AG08395 (cell line): ENCODE measurements at places on chromosomes 16 and 17.

- no peak for DNase-seq
Measured at GRCh38 chr17:80363120-80363515, 51.8 kb upstream of the ENDOV start.

- peak; percentile 48 for DNase-seq
Measured at GRCh38 chr16:30186782-30187555, 3.6 kb downstream of the CORO1A start.

- DNase-seq, result peak; percentile 96
Measured at GRCh38 chr17:60392042-60392844, at the start of gene USP32. USP32 (minus strand) TSS chr17:60392133; CDS start chr17:60391939, 194 bp downstream.

DNA sequence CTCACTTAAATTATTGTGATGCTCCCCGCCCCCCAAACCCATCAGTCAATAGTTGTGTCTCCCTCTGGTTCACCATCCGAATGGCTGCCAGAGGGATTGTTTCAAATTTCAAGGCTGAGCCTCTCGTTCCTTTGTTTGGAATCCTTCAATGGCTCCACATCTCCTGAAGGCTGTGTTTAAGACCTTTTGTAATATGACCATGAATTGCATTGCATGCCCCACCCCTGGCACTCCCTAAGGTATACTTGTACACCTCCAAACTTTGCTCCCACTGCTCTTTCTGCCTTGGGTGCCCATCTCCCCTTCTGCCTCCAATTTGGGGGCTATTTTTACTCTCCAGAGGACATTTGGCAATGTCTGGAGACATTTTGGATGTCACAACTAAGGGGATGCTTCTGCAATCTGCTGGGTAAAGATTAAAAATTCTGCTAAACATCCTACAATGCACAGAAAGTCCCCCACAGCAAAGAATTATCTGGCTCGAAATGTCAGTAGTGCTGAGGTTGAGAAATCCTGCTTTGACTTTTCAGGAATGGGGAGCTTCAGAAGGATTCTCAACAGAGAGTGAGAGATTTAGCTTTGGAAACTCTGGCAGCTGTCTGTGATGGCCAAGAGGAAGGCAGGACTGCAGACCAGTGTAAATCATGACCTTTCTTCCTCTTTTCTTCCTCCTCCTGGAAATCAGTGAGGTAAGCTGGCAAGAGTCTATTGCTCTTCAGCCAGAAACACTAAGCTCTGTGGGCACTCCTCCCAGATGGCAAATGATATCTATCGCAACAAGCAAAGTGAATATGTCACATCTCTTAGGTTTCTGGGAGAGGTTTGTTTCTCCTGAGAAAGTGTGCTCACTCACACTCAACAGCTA lies 8.7 kb upstream of the IL4R start:
- no peak for DNase-seq

DNA sequence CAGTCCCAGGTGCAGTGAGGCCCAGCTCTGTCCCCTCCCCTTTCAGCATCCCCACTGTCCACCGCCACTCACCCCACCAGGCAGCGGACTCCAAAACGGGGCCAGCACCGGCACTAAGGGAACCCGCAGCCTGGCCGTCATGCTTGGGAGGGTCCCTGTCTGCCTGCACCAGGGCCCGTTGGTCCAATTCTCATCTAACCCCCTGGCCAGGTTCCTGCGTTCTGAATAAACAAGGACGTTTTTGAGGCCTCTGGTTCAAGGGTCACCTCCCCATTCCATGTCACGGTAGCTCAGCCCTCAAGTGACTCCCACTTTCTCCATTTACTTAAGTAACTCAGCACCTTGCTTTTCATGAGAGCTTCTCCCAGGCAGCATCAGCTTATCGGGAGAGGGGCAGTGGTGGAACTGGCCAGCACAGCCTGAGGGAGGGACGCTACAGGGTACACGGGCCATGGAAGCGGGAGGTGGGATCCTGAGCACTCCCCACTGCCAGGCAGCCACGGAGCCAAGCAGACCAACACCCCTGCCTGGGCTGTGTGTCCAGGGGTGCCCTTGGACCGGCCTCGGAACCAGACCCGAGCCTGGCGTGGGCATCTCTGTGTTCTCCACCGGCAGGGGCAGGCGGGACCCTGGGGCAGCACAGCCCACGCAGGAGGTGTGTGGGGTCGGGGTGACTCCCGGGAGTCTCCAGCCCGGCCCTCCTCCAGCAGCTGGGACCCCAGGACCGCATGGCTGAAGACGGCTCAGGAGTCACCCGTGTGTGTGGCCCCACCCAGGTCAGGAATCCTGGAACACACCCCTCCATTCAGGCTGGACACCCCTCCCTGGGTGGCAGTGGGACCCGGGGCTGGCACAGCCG lies 74.9 kb upstream of the GNG13 start:
- DNase-seq, result no peak

- no peak for DNase-seq
Measured at GRCh38 chr17:50892101-50892776, 26.1 kb upstream of the TOB1 start.

- DNase-seq, result peak; percentile 38
Measured at GRCh38 chr17:13749166-13749890, 147.6 kb upstream of the HS3ST3A1 start.

GRCh38 chr17:77802811-77803220 lies 155.7 kb upstream of the TNRC6C start:
- peak; percentile 33 for DNase-seq

DNA sequence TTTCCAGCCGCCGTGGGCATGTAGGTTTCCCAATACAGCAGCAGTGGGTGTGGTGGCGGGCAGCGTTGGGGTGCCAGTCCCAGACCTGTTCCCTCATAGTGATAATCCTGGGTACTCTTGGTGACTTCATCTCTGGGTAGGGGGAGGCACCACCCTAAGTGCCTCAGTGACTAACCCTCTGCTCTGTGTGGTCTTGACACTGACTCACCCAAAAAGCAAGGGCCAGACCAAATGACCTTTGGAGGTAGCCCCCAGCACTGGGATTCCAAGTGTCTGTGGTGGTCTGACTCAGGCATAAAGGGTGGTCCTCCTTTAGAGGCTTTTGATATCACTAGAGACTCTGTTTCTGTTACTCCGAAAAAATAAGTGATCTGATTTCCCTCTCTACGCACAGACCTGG lies 908 bp downstream of the CALB2 start:
- no peak for DNase-seq

DNA sequence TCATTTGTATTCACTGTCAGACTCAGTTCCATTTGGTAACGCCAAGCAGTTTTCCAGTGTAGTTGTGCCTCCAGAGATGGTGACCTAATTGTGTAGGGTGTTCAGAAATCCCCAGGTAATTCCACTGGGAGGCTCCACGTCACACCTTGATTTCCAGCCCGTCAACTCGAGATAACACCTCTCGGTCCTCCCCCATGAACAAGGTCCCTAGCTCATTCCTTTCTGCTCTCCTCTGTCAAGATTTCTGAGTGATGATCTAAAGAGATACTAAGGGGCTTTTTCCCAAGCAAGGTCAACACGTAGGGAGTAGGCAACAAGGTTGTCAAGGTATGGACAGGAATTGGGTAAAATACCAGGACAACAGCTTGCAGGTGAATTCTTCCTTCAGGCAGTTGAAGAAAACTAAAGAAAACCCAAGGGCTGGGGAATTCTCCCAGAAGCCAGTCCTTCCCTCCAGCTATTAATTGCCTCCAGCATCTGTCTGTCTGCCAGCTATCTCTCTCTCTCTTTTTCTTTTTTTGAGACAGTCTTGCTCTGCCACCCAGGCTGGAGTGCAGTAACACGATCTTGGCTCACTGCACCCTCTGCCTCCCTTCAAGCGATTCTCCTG lies 31.4 kb downstream of the GPRC5B start:
- DNase-seq, result no peak

- no peak for DNase-seq
Measured at GRCh38 chr17:50549256-50549941, 2.4 kb downstream of the SPATA20 start.

DNA sequence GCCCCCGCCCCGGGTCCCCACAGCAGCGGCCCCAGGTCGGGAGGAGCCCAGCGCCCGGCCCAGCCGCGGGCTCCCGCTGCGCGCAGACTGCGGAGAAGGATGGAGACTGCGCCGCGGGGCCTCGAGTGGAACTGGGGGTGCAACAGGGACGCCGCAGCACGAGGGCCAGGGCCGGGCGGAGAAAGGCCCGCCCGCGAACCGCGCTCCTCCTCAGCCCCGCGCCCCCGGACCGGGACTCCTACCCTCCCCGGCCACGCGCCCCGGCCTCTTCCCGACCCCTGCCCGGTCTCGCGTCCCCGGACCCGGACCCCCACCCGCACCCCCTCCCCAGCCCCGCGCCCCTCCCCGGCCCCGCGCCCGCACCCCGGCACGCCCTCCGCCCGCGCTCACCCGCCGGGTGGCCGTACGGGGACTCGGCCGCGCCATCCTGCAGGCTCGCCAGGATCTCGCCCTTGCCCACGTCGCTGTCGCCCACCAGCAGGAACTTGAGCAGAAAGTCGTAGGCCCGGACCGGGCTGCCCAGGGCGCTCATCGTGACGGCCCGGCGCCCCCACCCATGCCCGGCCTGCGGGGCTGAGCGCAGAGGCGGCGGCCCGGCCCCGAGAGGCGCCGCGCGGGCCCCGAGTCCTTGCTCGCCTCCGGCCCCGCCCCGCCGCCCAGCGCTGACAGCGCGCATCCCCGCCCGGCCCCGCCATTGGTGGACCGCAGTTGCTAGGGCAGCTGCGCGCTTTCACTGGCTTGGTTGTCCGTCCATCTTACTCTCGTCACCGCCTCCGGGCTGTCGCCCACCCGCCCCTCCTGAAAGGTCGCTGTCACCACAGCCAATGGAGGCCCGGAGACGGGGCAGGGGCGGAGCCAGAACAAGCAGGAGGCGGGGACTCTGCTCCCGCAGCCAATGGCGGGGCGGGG lies at the start of gene RAB40B:
TSS of gene RAB40B (minus strand) at position 634 of the 909 bp plus-strand sequence. CDS start at position 532, 102 bp downstream.
- peak; percentile 100 for DNase-seq

- DNase-seq, result peak; percentile 14
Measured at GRCh38 chr17:28716740-28717577, 709 bp downstream of the RAB34 start.

- DNase-seq, result no peak
Measured at GRCh38 chr16:89308391-89309333, 91.2 kb downstream of the ZNF778 start.

DNA sequence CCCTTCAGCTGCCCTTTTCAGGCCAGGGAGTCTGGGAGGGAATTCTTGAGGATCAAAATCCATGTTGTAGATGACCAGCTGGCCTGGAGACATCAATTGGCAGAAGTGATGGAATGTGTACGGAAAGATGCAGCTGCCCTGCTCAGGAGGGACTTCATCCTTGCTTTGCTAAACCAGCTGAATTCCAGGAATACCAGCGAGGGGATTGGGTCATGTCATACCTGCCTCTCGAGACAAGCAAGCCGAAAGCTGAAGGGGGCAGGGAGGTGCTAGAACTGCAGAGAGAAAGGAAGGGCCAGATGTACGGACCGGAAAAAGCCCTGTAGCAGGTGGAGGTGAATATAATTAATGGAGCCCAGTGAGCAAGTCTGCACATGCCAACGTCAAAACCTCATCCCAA lies 25.6 kb upstream of the NTN1 start:
- DNase-seq, result no peak

DNA sequence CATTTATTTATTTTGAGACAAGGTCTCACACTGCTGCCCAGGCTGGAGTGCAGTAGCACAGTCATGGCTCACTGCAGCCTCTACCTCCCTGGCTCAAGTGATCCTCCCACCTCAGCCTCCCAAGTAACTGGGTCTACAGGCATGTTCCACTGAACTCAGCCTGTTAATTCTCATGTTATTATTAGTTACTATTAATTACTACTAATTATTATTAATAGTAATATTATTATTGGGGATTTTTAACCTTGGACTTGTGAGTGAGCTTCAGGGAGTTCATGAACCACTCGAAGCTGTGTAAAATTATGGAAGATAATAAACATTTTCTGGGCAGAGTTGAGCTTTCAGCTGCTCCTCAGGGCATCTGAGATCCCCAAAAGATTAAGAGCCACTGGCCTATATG lies 4.6 kb upstream of the STAC2 start:
- no peak for DNase-seq

GRCh38 chr17:44921122-44921882 lies 6.0 kb upstream of the GFAP start:
- peak; percentile 57 for DNase-seq

DNA sequence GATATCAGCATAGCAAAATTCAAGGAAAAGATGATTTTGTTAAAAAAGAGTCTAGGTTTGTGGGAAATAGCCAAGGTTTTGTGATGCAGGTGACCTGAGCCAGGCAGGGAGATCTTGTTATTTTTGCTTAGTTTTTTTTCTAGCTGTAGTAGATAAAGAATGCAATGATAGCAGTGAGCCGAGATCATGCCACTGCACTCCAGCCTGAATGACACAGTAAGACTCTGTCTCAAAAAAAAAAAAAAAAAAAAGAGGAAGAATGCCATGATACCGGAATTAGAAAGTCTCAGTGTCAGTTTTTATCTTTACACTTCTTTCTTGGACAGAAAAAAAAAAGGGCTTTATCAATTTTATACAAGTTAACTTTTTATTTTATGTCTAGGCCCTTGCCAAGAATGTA lies 27.5 kb downstream of the TMEM238L start:
- no peak for DNase-seq

- DNase-seq, result peak; percentile 94
Measured at GRCh38 chr16:66618588-66619375, 14.3 kb downstream of the CMTM3 start.
